ENCODE measurements at places on chromosomes 12 and 14. TPM values are rescaled to one million over a fixed set of nuclear protein-coding genes. Genes with fewer than 3 reads are reported as not detected.

Gene AKAP3
- polyA plus RNA-seq, result 6.5 TPM

GRCh38 chr12:100862676-100863075 lies 68.1 kb downstream of the ANO4 start:
- no peak for DNase-seq

GRCh38 chr14:29310210-29310609 lies 543.6 kb downstream of the FOXG1 start:
- no peak for DNase-seq

DNA sequence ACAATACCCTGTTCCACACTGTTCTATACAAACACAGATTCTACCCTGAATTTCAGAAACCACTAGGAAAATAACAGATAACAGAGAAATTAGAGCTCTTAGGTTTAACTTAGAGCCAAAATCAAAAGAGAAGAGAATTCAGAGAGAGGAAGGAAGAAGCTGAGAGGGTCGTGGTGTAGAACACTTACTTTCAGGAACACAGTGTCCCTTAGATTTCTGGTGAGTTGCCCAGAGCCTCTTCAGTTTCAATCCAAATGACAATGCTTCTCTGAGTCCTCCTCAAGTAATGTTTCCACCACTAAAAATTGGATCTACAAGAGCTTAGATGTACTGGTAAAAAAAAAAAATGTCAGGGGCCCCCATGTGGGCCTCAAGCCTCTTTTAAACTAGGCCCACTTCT lies 2.6 kb downstream of the YAF2 start:
- DNase-seq, result no peak

DNA sequence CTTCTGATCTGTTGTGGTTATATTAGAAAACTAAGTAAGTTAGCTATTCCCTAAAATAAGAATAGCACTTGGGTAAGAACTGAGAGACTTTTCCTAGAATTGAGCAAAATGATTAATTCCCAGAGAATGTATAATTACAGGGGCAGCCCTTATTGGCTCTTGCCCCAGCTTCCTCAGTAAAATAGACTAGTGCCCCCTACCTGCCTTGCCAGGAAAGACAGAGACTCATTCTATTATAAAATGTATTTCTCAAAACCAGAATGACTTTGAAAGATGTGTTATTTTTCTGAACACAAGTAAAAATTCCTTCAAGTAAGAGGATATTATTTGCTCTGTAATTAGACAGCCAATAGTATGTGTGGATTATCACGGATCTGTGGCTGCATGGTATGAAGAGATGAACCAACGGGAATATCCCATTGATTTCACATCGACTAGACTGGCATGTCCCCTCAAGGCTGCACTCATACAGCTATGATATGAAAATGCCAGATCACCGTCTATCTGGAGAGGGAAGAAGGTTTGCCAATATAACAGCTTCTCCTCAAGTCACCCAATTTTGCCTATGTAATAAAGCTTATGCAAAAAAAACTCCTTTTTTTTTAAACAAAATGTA lies 7.4 kb upstream of the GLRX5 start:
- no peak for DNase-seq

GRCh38 chr12:19431407-19432308 lies 7.6 kb upstream of the AEBP2 start:
- no peak for DNase-seq

DNA sequence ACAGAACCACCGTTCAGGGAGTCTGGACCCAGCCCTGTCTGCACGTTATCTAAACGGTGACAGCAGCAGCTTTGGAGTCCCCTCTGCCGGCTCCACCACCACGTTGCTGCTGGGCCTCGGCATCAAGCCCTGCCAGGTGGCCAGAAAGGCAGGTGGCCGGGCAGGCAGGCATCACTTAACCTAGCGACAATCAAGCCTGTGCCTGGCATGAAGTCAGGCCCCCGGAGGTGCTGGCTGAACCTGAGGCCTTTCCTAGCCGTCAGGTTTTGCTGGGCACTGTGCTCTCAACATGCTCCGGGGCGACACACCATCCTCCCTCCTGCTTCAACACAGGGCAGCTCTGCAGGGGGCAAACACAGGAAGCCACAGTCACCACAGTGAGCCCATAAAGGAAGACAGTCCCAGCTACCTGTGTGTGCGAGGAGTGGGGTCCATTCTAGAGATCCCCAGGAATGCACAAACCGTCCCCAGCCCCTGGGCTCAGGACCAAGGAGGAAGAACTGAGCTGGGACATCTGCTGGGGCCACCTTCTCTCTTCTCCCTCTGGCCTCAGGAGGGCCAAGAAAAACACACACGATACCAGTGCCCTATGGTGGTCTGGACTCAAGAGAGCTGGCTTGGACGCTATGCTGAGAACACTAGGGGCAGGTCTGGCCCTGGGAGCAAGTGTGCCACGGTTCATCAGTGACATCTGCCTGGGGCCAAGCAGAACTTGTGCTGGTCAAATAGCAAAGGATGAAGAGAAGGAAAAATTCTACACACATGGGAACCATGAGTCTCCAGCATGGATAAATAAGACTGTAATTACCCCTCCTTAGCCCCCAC lies 44.7 kb downstream of the CCDC88C start:
- no peak for DNase-seq

Gene COQ10A
- polyA plus RNA-seq, result 16.7 TPM

DNA sequence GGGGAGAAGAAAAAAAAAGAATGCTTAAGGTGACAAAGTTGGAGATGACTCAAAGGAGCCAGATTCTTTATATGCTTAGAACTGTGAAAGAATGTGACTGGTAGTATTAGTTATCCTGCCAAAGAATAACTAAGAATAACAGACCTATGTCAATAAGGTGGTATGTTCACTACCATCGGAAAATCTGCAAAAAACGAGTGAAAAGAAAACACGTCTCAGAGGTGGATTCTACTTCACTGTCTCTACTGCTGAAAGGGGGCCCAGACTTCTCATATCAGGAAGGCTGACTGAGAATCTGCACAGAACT lies 64.7 kb downstream of the IPO8 start:
- no peak for DNase-seq

- DNase-seq, result no peak
These were observed 555.2 kb downstream of the DIO2 start for GRCh38 chr14:79656056-79656455.

Gene CCDC197
- not detected for polyA plus RNA-seq

Gene JPH4
- 9.7 TPM for polyA plus RNA-seq

- no peak for DNase-seq
These were observed 1.6 kb downstream of the SLC6A12 start for GRCh38 chr12:212415-212714.

DNA sequence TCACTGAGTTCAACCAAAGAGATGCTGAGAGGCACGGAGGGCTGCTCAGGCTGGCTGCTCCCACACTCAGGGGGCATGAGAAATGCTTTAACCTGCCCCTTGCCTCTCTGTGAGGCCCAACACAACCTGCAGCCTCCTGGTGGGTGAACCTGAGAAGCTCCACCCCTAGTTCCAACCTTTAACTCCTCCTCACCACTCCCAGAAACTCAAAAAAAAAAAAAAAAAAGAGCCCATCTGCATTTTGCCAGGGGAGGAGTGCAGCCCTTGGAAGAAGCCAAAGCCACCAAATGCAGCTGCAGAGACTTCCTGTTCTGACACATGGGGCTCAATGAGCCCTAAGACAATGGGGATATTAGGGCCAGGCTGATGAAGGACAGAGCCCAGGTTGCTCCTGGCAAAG lies 8.9 kb downstream of the KRT4 start:
- DNase-seq, result no peak

Gene TOX4
- polyA plus RNA-seq, result 50.0 TPM

GRCh38 chr12:16074894-16075293 lies 163.8 kb downstream of the DERA start:
- no peak for DNase-seq

GRCh38 chr12:13945236-13945635 lies 36.2 kb downstream of the GRIN2B start:
- no peak for DNase-seq

DNA sequence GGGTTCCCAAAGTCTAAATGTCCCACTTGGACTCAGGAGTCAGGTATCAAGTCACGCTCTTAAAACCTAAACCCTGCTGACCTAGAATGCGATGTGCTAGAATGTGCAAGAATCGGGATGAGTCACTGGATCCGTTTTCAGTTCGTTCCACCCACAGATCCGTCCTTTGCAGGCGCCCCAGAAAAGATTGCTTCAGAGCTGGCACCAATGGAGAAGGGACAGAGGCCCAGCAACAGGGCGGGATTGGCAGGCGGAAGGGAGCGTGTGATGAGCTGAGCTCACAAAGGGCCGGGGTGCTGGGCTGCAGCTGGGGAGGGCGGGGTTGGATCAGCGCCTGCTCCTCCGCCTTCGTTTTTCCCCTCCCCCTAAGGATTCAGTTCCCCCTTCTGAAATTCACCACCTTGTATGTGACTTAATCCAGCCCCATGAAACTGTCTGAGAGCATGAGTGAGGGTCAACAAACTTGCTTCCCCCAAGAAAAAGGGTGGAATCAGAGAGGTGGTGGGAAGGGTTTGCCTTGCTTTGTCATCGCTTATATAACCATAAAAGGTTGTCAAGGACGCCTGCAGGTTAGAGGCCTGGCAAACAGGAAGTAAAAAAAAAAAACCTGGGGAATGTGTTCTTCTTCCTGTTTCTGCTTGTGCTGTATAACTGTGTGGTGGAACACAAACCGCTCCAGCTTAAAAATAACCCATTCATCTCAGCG lies 2.8 kb upstream of the UBC start:
- peak; percentile 96 for DNase-seq

Gene MIP
- not detected for polyA plus RNA-seq

Gene OAS2
- 5.6 TPM for polyA plus RNA-seq

DNA sequence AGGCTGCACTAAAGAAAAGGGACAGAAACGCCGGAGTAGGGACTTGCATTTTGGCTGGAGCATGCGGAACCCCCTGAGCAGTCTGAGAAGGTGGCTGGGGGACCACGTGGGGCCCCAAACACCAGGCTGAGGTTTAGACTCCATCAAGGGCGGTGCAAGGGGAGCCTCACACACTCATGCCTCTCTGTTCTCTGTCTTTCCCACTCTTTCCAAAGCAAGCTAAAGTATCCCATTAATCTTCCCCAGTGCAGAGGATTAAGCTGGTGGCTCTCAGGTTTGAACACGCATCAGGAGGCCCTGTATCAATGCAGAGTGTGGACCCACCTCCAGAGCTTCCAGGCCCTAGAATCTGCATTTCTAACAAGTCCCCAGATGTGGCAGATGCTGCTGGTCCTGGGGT lies 13.5 kb downstream of the CCDC197 start:
- DNase-seq, result no peak

DNA sequence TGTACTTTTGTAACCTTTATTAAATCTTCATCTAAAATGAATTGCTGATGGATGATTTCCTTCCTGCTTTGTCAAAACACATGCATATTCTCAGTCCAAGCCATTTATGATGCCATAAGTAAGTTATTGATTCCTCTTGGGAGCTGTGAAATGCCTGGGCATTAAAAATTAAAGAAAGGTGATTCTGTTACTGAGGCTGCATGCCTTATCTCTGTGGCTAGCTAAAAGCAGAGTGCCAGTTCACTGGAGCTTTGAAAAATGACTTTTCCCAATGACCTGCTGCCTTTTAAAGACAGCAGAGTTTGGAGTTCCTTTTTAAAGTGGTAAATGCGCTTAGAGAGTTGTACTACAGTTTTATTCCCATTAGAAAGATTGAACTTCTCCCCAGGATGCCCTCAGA lies 152.1 kb downstream of the TMTC2 start:
- DNase-seq, result no peak

DNA sequence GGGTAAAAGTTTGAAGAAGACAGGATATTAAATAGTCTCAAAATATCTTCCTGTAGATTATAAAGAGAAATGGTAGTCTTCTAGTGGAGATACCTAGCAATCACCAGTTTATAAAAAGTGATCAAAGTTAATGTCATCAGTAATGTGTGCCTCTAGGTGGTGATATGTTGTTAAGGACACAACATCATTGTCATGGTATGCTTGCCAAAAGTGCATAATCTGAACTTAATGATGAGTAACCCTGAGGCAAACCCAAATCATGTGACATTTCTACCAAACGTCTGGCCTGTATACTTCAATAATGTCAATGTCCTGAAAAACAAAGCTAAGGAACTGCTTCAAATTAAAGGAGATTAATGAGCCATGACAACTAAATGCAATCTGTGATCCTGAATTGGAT lies 214.7 kb downstream of the PHLDA1 start:
- no peak for DNase-seq
